ENCODE measurements at places on chromosomes 5 and 9. TPM values are rescaled to one million over a fixed set of nuclear protein-coding genes. Genes with fewer than 3 reads are reported as not detected.

The DNAJB5 gene
- total RNA-seq = 9.0 TPM

The EQTN gene
- 0.98 TPM for total RNA-seq

The LRRTM2 gene
- under 0.01 TPM for total RNA-seq

The REEP2 gene
- 0.88 TPM for total RNA-seq

The FBP1 gene
- 7.4 TPM for total RNA-seq

The LCN9 gene
- 0.64 TPM for total RNA-seq

The TAF11L5 gene
- not detected for total RNA-seq

The PCSK5 gene
- total RNA-seq = 19.0 TPM

The SLC45A2 gene
- total RNA-seq = not detected

The MSX2 gene
- total RNA-seq = 12.7 TPM

The KCNIP1 gene
- 1.6 TPM for total RNA-seq

The PNPLA7 gene
- 17.7 TPM for total RNA-seq

The NRARP gene
- total RNA-seq = 2.1 TPM

The PDGFRB gene
- total RNA-seq = 243 TPM

The KCNT1 gene
- total RNA-seq = not detected

The ENDOG gene
- 25.8 TPM for total RNA-seq

The NXNL2 gene
- not detected for total RNA-seq

The RFX3 gene
- total RNA-seq = 13.8 TPM

The ADAMTSL1 gene
- total RNA-seq = 7.5 TPM

The MEF2C gene
- total RNA-seq = 27.4 TPM

The HSPA9 gene
- 236 TPM for total RNA-seq

The CLIC3 gene
- total RNA-seq = 0.32 TPM

The PCDHA8 gene
- total RNA-seq = 0.32 TPM

The PDLIM4 gene
- 71.4 TPM for total RNA-seq

The RNF183 gene
- not detected for total RNA-seq

The SPATA31D4 gene
- not detected for total RNA-seq

The GRM6 gene
- total RNA-seq = not detected

The DBH gene
- not detected for total RNA-seq

The GPR151 gene
- not detected for total RNA-seq

The SPDL1 gene
- 8.3 TPM for total RNA-seq

The RPL12 gene
- total RNA-seq = 3,232 TPM

The STXBP1 gene
- 45.9 TPM for total RNA-seq

The POU5F2 gene
- total RNA-seq = 4.2 TPM

The AMBP gene
- not detected for total RNA-seq
